NCI-H748 treated with DMSO at 0.1 percent for 48 hours (cell line): ENCODE measurements at places on chromosomes 4 and X.

GRCh38 chr4:121709766-121710405, 13.1 kb upstream of the ANXA5 start:
- no peak for DNase-seq

GRCh38 chr4:7472442-7473013, 37.8 kb upstream of the PSAPL1 start:
- no peak for DNase-seq

DNA sequence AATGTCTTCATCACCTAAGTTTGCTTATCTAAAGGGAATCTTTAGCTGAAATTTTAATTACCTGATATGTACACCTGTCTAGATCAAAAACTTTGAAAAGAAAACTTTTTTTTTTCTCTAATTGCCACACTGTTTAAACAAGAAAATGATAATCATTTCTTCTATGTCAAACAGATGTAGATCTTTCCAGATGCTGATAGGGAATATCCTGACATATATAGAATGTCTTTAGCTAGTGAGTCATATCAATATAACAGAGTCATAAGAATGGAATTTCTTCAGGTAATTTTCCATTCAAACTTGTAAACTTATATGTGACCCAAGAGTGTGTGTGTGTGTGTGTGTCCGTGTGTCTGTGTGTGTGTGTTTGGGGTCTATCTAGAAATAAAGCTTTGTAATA, 271.9 kb downstream of the GPM6A start:
- no peak for DNase-seq

- DNase-seq = no peak
Observed at GRCh38 chr4:8213121-8213520, 14.0 kb downstream of the SH3TC1 start.

DNA sequence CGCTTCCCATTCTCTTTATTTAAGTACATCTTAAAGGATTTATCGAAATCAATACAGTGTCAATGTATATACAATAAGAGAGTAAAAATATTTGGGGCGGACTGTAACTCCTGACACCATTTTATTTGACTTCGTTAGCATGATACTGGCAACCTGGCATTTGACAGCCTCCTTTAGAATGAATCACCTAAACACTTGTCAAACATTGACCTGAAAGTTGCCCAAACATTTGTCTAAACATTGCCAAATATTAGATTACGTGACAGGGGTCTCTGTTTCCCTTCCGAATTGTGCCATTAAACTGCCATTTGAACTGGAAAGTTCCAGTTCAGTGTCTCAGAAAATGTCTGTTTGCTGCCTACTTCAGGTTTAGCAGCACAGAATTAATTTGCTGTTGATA, 20.8 kb upstream of the FAM9A start:
- no peak for DNase-seq

GRCh38 chr4:124414276-124415040, 298.1 kb downstream of the ANKRD50 start:
- DNase-seq = no peak

- DNase-seq = no peak
Observed at GRCh38 chr4:93759506-93759905, 69.0 kb upstream of the ATOH1 start.

- no peak for DNase-seq
Observed at GRCh38 chr4:173500841-173501591, 29.0 kb downstream of the HAND2 start.

GRCh38 chr4:186318481-186318880, 52.5 kb downstream of the F11 start:
- no peak for DNase-seq

DNA sequence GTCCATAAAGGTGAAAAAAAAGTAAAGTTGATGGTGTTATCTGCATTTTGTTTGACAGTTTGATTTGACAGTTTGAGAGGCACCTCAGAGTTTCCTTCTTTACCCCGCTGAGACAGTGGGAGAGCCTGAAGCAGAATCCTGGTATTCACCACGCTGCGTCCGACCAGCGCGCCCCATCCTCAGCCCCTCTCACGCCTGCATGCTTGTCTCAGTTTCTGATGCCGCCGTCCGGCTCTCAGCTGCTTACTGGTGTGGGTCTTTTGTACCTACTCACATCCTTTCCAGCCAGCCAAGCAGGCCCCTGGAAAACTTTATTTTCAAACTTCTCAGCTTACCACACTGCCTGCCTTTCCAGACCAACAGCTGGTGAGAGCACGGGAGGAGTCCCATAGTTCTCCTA, 175.2 kb downstream of the DCLK2 start:
- DNase-seq = no peak

- DNase-seq = no peak
Observed at GRCh38 chrX:110699109-110699508, 96.5 kb downstream of the CHRDL1 start.

- DNase-seq = no peak
Observed at GRCh38 chrX:24025741-24026403, 1.1 kb downstream of the KLHL15 start.

DNA sequence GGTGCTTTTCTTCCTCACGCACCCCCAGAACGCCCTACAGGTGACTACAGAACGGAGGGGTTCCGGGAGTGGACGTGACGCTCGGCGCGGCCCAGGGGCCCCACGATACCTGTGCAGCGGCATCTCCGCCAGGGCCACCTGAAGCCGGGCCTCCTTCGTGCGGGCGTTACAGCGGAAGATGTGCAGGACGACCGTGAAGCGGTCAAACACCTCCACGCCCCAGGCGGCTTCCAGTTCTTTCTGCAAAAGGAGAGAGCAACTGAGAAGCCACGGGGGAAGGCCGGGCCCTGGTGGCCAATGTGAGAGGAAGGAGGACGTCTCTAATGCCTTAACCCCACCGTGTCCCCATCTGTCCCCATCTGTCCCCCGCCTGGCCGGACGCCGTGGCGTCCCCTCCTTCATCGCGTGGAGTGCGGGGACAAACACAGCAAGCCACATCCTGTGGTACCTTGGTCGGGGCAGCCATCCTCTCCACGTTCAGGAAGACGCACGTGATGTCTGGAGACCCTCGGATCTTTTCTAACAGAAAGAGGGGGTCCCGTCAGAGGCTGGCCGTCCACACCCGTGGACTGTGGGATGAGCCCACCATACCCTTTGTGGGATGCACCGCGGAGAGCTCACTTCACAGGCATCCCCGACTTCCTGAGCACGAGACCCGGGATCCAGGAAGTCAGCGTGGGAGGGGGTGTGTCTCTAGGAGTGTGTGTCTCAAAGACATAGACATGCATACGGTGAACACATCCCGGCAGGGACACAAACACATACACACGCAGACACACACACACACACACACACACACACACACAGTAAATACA, 3.6 kb downstream of the GTPBP6 start:
- DNase-seq = no peak

- DNase-seq = peak; percentile 23
Observed at GRCh38 chr4:22389240-22389870, 126.5 kb downstream of the ADGRA3 start.

- DNase-seq = no peak
Observed at GRCh38 chrX:119459181-119459580, 9.1 kb upstream of the SLC25A5 start.

DNA sequence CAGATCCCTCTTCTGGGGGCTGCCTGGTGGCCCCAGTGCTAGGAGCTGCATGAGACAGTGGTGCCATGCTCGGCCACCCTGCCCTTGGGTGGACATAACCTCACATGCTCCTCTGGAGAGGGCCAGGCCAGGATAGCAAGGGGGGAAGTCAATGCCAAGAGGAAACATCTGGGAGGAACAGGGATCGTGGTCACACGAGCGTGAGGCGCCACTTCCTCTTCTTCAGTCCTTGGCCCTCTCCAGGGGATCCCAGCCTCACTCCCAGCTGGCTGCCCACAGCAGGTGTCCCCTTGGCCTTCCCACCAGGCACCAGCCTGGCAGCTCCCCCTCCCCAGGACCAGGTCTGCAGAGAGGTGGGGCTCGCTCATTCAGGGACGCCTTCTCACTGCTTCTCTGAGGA, 28.6 kb downstream of the TBC1D14 start:
- DNase-seq = no peak

- DNase-seq = no peak
Observed at GRCh38 chrX:47854474-47854873, 17.8 kb downstream of the ZNF81 start.

GRCh38 chr4:88575186-88575585, 17.1 kb upstream of the HERC3 start:
- DNase-seq = no peak

DNA sequence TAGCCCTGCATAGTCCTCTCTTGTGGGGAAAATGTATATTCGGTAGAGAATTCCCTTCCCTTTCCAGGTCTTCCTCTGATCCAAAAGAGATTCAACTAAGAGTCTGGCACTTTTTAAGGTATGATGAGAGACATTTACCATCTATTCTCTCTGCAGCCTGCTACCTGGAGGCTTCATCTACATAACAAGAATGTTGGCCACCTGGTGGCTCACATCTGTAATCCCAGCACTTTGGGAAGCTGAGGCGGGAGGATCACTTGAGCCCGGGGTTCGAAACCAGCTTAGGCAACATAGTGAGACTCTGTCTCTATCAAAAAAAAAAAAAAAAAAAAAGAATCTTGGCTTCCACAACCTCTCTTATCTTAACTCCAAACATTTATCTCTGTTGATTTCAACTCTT, 40.4 kb upstream of the NOCT start:
- no peak for DNase-seq

DNA sequence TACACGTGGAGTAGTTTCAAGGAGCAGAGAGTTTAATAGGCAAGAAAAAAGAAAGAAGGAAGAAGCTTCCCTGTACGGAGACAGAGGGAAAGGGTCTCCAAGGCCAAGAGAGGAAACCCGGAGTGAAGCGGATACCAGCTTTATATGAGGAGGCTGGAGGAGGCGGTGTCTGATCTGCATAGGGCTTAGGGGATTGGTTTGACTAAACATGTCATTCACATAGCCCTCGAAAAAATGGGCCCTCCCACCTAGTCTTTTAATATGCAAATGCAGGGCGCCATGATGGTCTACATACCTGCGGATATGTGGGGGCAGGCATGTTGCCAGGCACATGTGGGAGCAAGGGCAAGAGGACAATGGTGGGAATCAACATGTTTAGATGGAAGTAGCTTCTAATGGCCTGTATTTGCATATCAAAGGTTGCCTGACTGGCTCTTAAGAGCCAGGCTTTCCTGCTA, 103.1 kb upstream of the UGT8 start:
- peak; percentile 49 for DNase-seq

GRCh38 chr4:87152310-87153041, 67.9 kb downstream of the KLHL8 start:
- DNase-seq = no peak

DNA sequence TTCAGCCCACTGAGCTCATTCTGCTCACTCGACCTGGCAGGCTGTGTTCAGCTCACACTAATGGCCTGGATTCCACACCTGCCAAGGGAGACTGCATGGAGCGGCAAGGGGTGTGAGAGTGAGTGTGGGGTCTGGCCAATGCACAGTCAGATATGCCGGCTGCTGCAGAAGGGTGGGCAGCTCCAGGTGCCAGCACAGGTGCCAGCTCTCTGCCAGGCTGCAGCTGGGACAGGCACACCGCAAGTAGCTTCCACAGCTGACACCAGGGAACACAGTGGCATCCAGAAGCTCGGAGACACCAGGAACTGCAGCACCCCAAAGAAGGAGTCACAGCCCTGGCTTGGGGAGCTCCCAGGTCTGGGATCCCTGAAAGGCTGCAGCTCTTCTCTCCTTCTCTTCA, 83.7 kb downstream of the PRDM5 start:
- DNase-seq = no peak

DNA sequence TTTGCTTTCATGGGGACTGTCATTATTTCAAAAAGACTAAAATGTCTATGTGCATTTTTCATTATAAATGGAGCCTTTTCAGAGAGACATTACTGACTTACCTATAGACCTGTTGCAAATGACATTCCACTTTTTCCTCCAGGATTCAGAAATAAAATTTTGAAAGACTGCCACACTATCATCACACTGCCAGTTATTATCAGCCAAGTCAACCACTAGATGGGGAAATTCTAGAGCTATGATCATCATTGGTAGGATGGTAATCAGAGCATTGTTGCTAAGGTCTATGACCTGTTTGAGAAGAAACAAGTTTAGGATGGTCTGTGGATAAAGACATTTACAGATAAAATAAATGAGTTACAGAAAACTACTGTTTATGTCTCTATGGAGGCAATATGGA, 22.5 kb downstream of the LRRC66 start:
- DNase-seq = no peak

DNA sequence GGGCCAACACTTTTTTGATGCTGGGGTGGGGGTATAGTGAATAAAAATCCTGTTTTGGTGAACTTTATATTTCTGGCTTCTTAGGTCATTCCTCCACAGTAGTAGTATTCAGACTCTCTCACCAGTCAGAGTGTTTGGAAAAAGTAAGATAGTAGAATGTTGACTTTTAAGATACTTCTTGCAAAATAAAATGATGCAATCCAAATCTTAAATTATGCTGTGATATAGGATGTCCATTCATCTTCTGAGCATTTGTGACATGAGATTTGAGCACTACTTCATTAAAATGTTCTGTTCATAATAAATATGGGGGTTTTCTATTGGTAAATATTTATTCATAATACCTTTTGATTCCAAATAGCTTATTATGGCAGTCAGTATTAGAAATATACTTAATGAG, 70.1 kb downstream of the BMP2K start:
- DNase-seq = no peak

- DNase-seq = no peak
Observed at GRCh38 chr4:89331197-89331596, 23.6 kb upstream of the GPRIN3 start.
